ENCODE measurements at places on chromosomes 5 and 9.

DNA sequence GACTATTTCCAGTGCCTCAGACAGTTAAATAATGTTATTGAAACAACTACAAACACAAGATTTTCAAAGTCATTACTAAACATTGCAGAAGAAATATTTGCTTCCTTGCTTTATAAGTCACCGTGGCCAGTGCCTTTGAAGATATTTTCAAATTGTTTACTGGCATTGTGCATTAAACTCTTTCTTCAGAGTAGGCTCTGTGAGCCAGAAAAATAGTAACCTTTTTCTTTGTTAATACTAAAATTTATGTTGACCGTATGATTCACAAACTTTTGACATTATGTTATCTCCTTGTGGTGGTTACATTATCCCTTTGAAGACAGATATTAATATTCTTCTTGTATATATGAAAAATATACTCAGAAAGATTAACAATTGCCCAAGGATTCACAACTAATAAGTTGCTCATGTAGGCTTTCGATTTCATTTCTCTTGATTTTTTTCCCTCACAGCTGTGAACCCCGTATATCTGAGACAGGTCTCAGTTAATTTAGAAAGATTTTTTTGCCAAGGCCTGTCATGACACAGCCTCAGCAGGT, 140.1 kb downstream of the NR3C1 start:
- DNase-seq = no peak

- no peak for DNase-seq
These were observed 84.3 kb downstream of the MED27 start for GRCh38 chr9:131995382-131995781.

DNA sequence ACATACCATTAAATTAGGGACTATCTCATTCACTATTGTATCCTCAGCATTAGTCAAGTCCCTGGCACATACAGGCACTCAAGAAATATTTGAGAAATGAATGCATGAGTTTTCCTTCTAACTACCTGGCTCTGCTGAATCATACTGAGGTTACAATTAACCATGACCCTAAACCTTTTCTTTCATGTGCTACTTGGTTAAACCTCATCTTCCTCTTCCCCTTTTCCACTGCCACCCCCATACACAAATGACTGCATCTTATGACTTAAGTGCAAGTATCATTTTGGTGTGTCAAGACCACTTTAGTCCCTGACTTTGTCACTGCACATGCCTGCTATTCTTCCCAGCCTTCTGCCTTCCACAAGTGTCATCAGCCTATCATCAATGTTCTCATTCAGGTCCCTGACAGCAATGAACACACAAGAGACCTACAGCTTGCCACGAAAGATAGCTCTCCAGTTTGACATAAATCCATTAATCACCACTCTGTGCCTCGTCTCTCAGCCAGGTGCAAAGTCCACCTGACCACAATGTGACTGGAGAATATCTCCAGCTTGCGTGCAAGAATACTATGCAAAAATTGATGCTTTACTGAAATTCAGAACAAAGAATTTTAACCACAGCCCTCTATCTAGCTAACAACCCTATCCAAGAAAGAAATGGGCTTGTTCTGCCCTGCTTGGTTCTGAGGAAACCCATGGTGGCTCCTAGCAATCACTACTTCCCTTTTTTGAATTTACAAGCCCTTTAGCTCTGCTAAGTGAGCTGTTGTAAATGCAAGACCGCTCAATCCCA, 74.5 kb downstream of the MAPKAP1 start:
- no peak for DNase-seq

- no peak for DNase-seq
These were observed 958.3 kb upstream of the DMAC1 start for GRCh38 chr9:8757881-8758280.

DNA sequence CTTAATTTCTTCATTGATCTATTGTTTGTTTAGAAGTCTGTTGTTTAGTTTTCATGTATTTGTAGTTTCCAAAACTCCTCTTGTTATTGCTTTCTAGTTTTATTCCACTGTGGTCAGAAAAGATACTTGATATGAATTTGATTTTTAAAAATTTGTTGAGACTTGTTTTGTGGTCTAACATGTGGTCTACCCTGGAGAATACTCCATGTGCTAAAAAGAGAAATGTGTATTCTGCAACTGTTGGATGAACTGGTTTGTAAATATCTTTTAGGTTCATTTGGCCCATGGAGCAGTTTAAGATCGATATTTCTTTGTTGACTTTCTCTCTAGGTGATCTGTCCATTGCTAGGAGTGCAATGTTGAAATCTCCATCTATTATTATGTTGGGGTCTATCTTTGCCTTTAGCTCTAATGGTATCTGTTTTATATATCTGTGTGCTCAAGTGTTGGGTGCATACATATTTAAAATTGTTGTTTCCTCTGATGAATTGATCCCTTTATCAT, 150.6 kb upstream of the ATP10B start:
- no peak for DNase-seq

Measured in activated CD4-positive, alpha-beta T cell treated with anti-CD3 and anti-CD28 coated beads, Interleukin-2, amount 50 U/mL, for 1 hour (primary cell).